Tibial nerve (tissue), 4 donors: ENCODE measurements at places on chromosomes 4 and X. TPM values are rescaled to one million over a fixed set of nuclear protein-coding genes. Genes with fewer than 3 reads are reported as not detected.

GRCh38 chr4:95693594-95693993, 144.8 kb upstream of the UNC5C start:
- no peak for DNase-seq

DNA sequence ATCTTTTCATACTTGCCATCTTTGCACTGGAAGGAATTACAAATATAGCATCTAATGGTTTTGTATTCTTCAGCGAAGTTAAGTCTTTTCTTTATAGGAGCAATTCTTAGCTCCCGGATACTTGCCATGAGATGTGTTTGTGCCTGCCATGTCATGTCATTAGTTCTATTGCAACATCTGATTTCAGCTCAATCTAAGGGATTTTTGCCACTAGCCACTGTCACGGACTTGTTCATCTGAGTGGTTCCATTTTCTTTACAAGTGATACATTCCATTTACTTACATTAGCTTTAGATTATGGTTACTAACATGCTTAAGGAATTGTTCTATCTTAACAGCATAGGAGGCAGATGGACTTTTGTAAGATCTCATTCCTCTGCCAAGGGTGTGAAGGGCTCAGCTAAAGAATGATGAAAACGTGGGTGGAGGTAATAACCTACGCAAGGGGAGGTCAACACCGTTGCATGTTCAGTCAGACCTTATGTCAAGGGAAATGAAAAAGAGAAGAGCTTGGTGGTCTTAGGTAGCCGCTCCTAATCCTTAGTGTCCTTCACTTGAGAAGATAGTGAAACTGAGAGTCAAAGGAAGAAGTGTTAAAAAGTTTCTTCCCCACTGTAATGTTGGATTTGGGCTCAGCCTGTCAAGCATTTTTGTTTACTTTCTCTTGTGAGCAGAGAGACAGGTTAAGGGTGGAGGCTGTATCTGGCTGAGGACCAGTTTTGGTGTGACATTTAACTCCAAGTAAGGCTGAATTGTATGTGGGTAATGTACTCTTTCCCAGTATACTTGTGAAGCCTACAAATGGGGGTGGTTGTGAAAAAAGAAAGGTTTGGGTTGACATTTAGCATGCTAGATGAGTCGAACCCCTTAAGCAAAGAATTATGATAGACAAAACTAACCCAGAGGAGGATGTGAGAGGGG, 3.6 kb upstream of the KLHL2 start:
- DNase-seq, result no peak

- no peak for DNase-seq
These were observed 39.8 kb downstream of the SPCS3 start for GRCh38 chr4:176359590-176359989.

DNA sequence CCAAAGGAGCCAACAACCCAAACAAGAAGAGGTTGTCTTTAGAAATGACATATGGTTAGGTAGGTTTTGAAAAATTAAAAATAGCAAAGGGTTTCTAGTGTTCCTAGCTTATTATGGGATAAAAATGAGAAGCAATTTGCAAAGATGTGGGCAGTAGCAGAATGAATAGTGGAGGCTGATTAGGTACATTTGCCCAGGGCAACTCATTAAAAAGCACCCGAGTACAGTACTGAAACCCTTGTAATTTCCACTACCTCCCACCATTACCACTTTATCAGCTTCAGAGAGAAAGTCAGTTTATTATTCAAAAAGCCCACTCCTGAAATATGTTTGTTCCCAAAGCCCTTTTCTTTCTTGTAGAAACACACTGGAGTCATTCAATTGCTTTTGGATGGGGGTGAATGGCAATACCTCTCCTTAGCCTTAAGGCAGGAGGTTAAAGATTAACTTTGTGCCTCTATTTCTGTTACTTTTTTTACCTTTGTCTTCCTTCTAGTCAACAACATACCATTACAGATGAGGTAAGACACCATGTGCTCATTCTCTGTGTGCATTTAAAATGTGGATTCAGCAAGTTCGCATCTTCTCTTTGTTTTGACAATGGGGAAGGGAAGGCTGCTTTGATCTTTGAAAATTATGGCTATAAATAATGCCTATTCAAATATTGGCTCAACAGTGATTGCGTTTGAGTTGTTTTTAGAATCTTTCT, 353.8 kb upstream of the CASK start:
- no peak for DNase-seq

DNA sequence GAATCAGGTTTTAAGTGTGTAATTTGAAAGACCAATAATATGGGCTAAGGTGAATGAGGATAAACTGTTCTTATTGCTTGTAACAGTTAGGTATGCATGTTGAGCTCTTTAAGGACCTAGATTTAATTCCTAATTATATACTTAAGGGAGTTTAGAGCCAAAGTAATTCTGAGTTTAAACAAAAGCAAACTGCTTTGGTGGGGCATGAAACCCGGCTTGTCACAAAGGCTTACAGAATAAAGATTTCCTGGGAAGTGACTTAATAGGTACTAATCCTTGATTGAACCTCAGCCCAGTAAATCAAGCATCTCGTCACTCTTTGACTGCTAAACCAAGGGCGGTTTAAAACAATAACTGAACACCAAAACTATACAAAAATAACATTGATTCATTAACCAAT, 1324.2 kb downstream of the RPA4 start:
- DNase-seq, result no peak

GRCh38 chr4:82601242-82602015, 39.6 kb upstream of the TMEM150C start:
- peak; percentile 16 for DNase-seq

DNA sequence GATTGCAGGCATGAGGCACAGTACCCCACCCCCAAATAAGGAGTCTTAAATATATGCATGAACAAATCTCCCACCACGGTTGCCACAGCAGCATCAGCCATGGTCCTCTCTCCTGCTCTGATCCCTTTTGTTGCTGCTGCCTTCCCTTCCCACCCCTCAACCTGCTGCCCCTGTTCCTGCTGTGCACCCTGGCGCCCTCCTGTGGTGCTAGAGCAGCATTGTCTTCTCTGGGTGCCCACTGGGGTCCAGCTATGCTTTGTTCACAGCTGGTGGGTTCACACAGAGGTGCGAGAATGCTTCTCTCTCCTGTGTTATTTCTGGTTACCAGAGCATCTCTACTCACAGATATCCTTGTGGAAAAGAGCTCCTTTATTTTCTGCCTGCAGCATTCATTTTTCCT, 116.2 kb downstream of the GATB start:
- no peak for DNase-seq

DNA sequence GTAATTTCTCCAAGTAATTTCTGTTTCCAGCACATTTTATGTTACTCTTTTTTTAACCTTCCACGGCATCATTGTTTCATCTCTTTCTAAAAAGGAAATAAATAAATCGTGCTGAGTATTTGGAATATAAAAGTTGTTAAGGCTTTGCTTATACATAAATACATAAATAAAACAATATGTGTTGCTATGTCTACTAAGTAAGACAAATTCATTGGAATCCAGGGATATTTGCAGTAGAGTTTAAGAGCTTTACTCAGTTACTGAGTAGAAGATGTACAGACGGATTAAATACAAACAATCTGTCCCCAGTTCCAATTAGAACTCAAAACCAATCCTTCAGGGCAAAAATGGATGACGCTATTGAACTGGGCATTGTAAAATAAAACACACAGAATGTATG, 1.4 kb downstream of the ARHGAP24 start:
- no peak for DNase-seq

The PCYT1B gene
- total RNA-seq, result 1.6 TPM
